Stimulated activated CD4-positive, alpha-beta T cell treated with anti-CD3 and anti-CD28 coated beads, Interleukin-4, amount 100 ng/mL, for 4 hours (primary cell): ENCODE measurements at places on chromosomes 5 and 9.

GRCh38 chr5:111756581-111757354 is at the start of gene NREP:
NREP (minus strand) TSS chr5:111757194; CDS start chr5:111755772, 1,422 bp downstream.
- no peak for DNase-seq

DNA sequence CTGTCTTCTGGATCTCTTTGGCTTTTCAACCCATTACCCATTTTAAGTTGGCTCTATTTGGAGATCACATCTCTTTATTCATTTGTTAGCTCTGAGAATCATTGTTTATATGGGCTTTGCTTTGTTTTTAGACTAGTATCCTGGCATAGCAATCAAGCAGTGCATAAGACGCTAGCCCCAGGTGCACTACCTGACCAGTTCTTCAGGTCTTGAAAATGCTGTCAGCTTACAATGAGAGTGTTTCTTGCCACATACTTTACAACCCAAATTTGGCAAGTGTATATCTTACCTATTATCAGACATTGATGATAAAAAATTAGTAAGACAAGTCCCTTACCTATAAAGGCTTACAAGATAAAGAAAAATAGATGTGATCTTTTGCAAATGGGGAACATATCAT is 12.2 kb downstream of the OXCT1 start:
- no peak for DNase-seq

GRCh38 chr5:150734579-150735384 is 24.0 kb downstream of the DCTN4 start:
- no peak for DNase-seq

DNA sequence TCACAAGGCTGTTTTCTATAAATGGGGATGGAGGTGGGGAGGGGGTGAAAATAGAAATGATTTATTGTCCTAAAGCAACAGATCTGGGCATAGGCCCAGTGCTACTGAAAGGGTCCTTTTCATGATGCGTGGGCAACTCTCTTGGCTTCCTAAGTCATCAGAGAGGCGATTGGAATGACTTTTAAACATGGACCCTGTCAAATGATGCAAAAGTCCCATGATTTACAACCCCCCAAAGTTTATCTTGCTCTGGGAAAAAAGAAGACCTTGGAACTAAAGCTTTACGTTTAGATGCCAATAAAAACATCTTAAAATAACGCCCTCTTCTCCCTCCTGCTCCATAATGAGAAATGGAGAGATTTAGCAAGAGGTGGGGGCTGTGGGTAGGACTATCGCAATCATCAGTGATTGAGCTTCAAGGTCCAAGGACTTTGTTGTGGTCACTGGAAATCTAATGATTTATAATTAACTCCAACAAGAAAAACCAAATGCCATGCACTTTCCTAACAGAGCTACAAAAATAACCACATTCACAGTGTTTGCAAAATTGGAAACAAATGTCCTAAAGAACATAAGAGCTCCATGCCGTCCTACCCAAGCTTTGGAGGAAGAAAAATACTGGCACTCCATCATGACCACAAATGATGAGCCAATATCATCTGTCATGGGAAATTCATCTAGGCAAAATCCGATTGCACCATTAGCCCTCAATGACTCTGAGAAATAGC is 167.5 kb upstream of the CLINT1 start:
- no peak for DNase-seq

- DNase-seq = no peak
Measured at GRCh38 chr5:78568212-78568611, 80.4 kb downstream of the LHFPL2 start.

DNA sequence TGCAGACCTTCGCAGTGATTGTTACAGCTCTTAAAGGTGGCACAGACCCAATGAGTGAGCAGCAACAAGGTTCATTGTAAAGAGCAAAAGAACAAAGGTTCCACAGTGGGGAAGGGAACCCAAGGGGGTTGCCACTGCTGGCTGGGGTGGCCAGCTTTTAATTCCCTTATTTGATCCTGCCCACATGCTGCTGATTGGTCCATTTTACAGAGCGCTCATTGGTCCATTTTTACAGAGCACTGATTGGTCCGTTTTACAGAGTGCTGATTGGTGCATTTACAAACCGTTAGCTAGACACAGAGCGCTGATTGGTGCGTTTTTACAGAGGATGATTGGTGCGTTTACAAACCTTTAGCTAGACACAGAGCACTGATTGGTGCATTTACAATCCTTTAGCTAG is 360.6 kb upstream of the DAB2 start:
- DNase-seq = no peak

DNA sequence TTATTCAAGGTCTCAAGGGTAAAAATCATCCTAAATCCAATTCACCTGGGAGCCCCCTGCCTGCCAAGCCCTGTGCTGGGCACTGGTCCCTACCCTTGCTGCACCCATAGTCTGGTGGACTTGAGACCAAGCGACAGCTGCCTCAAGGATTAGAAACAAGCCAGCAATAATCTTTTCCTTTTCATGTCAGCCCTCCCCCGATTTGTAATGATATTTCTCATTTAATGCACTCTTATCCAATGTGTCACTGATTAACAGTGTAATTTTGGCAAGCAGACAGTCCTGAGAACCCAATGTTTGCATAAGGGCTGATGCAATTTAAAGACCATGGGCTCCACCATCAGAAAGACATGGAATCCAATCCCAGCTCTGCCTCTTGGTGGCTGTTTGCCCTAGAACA is 108.9 kb downstream of the ACTL7B start:
- DNase-seq = no peak

DNA sequence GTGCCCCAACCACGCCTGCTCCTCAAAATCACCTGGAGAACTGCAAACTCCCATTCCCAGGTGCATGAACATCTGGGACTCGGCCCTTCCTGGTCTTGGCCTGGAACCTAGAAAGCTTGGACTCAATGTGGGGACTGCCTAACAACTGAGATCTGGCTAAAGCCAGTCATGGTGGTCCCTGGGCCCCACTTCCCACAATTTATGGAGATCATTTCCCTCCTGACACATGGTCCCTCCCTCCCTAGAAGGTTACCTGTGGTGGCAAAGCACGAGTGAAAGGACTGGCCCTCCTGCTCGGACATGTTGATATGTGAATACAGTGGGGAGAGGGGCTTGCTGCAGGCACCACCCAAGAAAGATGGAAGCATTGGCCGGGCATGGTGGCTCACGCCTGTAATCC is 18.8 kb downstream of the BICD2 start:
- DNase-seq = no peak

GRCh38 chr5:30103052-30103451 is 1090.4 kb upstream of the CDH6 start:
- no peak for DNase-seq

DNA sequence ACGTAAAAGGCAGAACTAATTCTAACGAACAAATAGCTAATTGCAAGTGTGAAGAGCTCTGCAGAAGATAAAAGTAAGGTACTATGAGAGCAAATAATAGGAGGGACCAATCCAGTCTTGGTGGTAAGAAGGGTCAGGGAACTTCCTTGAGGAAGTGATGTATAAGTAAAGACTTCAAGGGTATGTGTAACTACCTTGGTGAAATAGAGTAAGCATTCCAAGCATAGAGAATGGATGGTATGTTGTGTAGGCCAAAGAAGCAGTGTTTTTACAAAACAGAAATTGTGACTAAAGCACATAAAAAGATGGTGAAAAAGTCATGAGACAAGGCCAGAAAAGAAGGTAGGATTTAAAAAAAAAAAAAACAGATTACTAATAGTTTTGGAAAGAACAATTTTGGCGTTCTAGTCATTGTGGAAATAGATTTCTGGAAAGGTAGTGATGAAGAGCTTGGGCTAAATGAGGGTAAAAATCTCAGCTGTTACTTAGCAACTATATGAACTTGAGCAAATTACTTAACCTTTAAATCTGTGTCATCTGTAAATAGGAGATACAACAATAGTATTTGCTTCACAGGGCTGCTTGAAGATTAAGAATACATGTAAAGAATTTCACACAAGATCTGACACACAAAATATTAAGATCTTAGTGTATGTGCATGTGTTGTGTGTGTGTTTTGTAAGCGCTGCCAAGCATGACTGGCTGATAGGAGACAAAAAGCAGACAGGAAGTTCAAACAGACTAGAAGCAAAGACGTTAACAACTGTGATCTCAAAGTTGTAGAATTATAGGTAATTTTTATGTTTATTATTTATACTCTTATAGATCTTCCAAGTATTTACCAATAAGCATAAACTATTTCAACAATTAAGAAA is 73.5 kb downstream of the NR6A1 start:
- no peak for DNase-seq

DNA sequence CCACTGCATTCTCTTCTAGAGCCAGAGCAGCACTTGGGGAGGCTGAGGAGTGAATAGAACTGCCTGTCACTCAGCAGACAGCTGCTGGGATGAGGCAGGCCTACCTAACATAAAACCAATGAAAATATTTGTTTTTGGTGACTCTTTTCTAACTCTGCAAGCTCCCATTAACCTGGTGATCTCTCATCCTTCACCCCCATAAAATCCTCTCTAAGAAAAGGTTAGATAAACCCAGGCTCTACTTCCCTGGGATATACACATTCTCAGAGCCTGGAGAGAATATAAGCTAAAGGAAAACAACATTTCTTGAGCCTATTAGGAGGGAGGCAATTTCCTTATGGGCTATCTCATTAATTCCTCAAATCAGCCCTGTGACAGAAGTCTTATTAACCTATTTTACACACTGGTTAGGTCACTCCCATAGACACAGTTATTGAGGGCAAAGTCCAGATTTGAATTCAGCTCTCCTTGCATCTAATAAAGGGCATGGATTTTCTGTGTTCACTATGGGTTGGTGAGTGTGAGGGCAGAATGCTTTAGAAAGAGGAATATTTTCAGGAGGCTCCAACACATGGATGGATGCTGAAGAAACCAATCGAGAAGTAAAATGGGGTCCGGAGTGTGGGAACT is 492.9 kb downstream of the CCDC171 start:
- no peak for DNase-seq

- no peak for DNase-seq
Measured at GRCh38 chr9:84671586-84672521, 2.3 kb downstream of the NTRK2 start.

DNA sequence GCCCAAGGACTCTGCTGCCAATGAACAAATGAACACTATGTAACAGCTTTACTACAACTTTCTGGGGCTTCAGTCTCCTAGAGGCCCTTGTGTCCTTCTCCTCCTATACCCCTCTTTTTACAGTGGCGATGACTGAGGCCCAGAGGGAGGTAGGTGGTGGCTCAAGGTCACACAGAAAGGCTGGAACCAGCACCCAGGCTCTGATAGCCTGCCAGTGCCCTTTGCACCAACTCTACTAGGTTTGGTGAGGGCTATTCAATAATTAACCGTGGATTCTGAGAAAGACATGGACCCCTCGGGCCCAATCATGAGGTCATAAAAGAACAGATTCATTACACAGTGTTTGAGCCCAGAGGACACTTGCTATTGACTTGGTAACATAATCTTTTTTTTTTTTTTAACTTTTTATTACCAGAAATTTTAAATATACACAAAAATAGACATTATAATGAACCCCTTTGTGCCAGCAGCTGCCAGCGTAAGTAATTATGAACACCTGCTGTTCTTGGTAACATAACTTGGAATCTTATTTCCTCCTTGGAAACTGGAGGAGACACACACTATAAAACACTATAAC is 6.1 kb upstream of the ALDH1B1 start:
- no peak for DNase-seq

DNA sequence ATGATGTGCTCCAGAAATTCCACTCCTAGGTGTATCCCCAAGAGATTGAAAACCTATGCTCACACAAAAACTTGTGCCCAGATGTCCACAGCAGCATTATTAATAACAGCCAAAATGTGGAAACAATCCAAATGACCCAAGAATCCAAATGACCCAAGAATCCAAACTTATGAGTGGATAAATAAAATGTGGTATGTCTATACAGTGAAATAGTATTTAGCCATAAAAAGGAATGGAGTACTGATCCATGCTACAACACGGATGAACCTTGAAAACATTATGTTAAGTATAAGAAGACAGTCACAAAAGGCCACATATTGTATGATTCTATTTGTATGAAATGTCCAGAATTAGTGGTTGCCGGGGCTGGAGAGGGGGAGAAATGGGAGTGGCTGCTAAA is 80.3 kb downstream of the PSD2 start:
- DNase-seq = no peak

GRCh38 chr9:113454914-113455761 is 8.4 kb upstream of the RGS3 start:
- DNase-seq = no peak

- no peak for DNase-seq
Measured at GRCh38 chr9:129471201-129472019, 149.5 kb downstream of the C9orf50 start.

GRCh38 chr9:17065062-17065461 is 69.8 kb upstream of the CNTLN start:
- DNase-seq = no peak

DNA sequence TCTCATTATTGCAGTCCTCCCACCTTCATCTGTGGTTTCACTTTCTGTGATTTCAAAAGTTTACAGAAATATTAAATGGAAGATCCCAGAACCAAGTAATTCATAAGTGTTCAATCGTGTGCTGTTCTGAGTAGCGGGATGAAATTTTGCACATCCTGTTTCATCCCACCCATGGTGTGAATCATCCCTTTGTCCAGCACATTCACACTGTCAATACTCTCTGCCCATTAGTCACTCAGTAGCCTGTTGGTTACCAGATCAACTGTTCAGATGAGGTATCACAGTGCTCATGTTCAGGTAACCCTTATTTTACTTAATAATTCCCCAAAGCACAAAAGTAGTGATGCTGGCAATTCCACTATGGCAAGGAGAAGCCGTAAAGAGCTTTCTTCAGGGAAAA is 26.8 kb downstream of the FAM81B start:
- DNase-seq = no peak

- no peak for DNase-seq
Measured at GRCh38 chr5:535846-536698, 11.8 kb upstream of the SLC9A3 start.

GRCh38 chr5:57277085-57277484 is 103.2 kb downstream of the GPBP1 start:
- no peak for DNase-seq

- DNase-seq = no peak
Measured at GRCh38 chr5:41763574-41763973, 106.7 kb downstream of the OXCT1 start.

DNA sequence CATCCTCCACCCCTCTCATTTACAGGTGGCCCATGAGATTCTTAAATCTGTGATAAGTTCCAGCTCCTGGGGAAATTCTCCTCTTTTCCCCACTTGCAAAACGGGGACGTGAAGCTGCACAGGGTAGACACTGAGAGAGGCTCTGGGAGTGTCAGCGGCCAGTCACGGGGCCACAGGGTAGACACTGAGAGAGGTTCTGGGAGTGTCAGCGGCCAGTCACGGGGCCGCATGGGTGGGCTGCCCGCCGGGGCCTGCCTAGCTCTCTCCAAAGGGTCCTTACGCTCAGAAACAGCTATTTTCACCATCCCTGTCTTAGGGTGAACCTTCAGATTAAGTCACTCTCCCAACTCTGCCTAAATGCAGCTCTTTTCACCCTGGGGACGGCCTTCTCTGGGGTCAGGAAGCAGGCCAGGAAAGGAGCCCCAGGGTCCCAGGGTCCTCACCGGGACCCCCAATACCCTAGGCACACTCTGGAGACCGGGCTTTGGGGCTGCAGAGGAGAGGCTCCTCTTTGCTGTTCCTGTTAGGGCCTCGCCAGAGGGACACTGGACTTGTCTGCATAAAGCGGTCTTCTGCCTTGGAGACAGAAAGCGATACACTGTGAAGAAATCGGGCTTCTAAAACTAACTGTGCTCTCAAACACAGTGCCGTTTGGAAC is 1.5 kb downstream of the FAM78A start:
- no peak for DNase-seq

- DNase-seq = no peak
Measured at GRCh38 chr9:28135549-28135948, 562.3 kb upstream of the C9orf72 start.

GRCh38 chr5:17944046-17944445 is 309.8 kb downstream of the TAF11L14 start:
- DNase-seq = no peak
